ENCODE measurements at places on chromosomes 7 and 10.

- no peak for DNase-seq
These were observed 60.1 kb downstream of the BTRC start for GRCh38 chr10:101414034-101414433.

- no peak for DNase-seq
These were observed 12.4 kb downstream of the MAT1A start for GRCh38 chr10:80277016-80277415.

- no peak for DNase-seq
These were observed 137.0 kb downstream of the RAMP3 start for GRCh38 chr7:45294559-45294958.

- DNase-seq: no peak
These were observed 18.0 kb upstream of the FGFR2 start for GRCh38 chr10:121616291-121616690.

- DNase-seq: no peak
These were observed 1.5 kb downstream of the ZNF518A start for GRCh38 chr10:96131621-96132020.

GRCh38 chr7:29463504-29464158 is 100.0 kb upstream of the PRR15 start:
- no peak for DNase-seq

DNA sequence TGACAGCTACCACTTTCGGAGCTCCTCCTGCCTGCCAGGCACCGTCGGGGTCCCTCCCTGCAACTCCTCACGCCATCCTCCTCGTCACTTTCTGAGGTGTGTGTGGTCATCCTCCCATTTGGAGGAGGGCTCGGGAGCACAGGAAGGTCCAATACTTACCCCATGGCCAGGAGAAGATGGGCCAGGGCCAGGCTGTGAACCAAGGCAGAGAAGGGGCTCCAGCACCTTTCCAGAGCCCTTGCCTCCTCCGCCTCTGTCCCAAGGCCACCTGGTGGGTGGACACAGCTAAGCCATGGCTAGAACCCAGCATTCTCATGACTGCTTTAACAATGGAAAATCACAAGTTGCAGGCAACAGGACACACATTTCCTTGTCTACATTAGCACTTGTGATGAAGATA is 215.5 kb downstream of the TCERG1L start:
- no peak for DNase-seq

DNA sequence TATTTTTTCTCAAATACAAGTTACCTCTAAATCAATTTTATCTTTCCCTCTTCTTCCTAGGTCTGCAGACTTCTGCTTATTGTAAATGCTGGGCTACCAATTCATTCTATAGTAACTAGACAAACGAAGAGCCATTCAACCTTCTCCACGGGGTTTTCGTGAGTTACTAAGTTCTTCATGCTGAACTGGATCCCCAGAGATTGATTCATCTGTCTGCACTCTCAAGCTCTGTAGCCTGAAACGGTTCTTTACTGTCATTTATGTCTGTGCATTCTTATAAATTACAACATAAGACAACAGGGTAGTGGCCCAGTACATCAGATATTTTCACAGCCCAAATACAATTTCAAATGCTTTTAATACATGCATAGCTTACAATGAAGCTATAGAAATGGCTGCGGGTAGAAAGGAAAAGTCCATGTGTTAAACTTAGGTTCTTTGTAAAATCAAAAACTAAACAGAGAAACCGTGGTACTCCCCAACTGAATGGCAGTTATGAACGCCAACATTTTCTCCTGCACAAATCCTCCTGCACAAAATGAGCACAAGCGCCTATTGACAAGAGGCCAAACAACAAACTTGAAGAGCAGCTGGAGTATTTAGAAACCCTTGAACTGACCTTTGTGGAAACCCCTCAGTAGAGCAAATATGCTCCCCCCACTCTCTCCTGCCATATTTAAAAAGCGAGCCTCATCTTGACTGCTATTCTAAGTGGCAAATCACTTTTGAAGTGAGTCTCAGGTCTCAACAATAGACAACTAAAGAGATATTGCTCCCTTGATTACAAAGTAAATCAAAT is 20.7 kb downstream of the LAMB1 start:
- no peak for DNase-seq

DNA sequence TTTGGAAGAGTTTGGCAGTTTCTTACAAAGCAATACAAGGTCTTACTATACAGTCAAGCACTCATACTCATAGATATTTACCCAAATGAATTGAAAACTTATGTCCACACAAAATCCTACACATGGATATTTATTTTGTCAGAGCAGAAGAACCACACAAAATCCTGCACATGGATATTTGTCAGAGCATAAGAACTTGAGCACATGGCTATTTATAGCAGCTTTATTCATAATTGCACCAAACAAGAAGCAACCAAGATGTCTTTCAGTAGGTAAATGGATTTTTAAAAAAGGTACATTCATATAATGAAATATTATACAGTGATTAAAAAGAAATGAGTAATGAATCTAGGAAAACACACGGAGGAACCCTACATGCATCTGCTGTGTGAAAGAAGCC is 115.4 kb downstream of the BTAF1 start:
- DNase-seq: no peak

- DNase-seq: no peak
These were observed 29.1 kb upstream of the CABCOCO1 start for GRCh38 chr10:61633665-61634064.

DNA sequence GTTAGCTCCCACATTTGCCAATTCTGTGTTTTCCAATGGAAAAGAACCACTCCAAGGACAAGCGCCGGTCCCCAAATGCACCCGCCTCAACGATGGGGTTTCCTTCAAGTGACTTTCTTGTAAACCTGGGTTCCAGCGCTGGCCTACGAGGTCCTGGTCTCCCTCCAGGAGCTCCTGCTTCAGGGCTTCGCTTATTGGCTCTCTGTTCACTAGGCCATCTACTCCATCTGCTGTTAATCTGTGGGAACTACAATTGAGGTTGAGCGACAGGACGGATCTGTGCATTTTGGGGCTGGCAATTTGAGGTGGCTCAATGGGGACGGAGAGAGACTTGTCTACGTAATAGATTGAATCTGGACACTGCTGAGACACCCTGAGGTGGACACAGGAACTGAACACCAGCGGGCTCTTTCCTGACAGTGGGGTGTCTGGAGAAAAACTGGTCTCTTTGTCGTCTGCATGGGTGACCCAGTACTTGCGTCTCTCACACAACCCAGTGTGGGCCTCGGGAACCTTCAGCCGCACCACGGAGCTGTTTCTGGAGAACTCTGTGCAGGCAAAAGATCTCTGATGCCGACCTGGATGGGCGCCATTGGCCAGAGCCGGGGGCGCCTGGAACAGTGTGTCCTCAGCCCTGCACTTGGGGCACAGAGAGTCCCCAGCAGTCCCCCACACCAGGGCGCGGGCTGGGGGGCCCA is 115.9 kb upstream of the ADAM12 start:
- DNase-seq: peak; percentile 77

GRCh38 chr10:17512341-17513001 is 58.1 kb upstream of the ST8SIA6 start:
- no peak for DNase-seq

DNA sequence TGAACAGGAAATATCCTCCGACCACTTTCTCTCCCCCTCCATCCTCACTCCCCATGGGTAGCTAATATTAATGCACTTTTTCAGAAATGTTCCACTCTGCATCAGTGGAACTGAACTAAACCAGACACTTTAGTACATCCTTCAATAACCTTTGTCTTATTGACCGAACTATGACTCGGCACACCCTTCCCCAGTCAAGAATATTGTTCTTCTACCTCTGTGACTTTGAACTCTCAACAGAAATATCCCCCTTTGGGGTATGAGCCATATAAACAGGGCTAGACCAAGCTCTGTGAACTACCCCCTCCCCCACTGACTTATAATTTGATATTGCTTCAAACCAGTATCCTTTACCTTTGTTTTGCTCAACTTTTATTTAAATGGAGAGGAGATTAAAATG is 57.9 kb upstream of the CAPZA2 start:
- no peak for DNase-seq

DNA sequence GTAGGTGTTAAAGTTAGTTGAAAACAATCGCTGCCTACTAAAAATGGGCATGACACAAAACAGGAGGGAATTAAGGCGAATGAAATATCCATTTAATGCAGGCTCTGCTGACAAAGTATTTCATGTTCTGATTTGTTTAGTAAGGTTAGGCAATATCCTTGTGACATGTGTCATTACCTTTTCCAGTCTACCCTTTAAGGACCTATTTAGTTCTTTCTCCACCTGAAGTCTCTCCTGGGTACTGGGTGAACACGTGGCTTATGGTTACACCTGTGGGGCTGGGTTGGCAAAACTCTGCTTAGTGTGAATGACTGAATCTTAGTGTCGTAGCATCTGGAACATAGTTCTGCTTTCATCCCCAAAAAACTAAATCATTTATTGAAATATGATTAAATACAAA is 313.5 kb downstream of the CCDC3 start:
- DNase-seq: no peak

GRCh38 chr7:32259931-32260596 is 189.9 kb upstream of the PDE1C start:
- no peak for DNase-seq

DNA sequence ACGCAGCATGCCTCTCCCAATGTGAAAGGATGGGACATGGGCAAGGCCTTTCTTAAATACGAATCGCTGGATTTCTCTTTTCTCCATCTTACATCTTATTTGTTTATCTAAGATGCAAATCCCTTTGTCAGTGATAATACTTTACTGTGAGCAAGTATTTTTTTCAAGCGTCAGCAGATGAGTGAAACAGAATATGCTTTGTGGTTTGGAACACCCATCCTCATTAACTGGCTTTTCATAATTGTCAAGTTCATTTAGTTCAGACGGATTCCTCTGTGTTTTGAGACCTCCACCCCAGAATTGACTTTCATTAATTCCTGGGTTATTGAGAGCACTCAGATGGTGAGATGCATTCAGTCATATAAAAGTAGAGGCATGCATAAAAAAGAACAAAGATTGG is 149.8 kb downstream of the NSUN6 start:
- no peak for DNase-seq

- no peak for DNase-seq
These were observed 4.8 kb upstream of the EVX1 start for GRCh38 chr7:27237735-27238334.

- peak; percentile 78 for DNase-seq
These were observed 95.1 kb upstream of the DIP2C start for GRCh38 chr10:784403-785088.

DNA sequence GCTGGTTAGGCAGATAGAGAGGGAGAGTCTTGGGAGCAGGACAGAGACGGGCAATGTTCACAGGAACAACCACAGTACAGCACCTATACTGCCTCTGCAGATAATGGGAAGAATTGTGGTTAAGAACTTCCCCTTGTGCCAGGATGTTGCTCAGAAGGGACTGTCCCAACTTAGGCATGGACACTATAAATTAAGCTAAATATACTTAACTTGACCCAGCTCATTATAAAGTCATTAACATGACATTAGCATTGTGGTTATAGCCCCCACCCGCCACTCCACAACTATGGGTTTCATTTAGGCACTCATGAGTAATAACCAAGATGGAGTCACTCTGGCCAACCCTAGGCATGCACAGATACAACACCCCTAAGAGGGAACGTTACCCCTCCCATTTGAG is 310.9 kb upstream of the NRG3 start:
- no peak for DNase-seq

GRCh38 chr10:5618829-5619228 is 47.6 kb downstream of the ASB13 start:
- no peak for DNase-seq

Data from neural progenitor cell (in vitro differentiated cells).